ENCODE measurements at places on chromosomes 12 and 14.
A peak's percentile ranks its signal among the peaks of the same experiment; 100 is the strongest.

DNA sequence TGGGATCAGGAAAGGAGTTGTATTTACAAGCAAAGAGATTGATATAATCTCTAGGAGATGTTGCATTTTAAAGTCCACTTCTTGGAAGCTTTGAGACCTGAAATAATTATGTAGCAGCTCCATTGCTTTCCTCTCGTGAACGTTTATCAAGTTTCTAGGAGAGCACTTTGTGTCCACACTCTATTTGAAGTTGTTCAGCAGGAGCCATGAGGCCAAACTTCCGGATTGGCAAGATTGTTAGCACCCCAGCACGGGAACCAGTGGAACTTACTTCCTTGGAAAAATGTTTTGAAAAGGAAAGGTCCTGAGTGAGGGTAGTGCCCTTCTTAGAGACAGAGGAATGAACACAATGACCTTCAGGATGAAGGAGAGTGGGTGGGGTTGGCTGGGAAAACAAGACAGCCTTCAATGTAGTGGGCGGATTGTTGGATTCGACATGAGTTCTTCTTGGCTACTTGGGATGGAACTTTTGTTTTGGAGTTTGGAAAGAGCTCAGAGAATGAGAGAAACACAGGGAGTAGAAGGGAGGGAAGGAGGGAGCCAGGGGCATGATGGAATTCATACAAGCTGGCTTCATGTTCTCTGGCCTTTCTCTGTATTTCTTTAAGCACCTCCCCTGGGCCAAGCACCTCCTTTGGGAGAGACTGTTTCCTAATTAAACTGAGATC lies 23.8 kb upstream of the CISTR start:
- DNase-seq = no peak

- DNase-seq = no peak
These were observed 14.7 kb upstream of the KRT80 start for GRCh38 chr12:52206304-52207040.

DNA sequence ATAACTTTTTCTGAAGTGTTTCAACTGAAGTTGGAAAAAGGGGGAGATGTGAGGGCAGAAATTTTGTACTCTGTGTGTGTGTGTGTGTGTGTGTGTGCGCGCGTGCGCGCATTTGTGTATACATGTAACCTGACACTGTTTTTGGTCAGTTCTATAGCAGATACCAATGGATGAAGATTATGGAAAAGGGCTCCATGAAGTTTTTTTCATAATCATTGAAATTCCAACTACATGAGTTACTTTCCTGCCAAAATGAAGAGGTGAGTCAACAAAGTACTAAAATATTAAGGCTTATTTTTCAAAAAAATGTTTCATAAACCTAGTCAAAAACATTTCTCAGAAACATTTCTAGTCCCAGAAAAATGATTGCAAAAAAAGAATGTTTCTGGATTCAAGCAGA lies 25.7 kb upstream of the CERS5 start:
- no peak for DNase-seq

GRCh38 chr12:113862590-113863454 lies 103.3 kb downstream of the RBM19 start:
- DNase-seq = no peak

GRCh38 chr12:25276199-25276937 lies 25.6 kb upstream of the KRAS start:
- DNase-seq = peak; percentile 60

- no peak for DNase-seq
These were observed 847 bp upstream of the WNT10B start for GRCh38 chr12:48972213-48972951.

DNA sequence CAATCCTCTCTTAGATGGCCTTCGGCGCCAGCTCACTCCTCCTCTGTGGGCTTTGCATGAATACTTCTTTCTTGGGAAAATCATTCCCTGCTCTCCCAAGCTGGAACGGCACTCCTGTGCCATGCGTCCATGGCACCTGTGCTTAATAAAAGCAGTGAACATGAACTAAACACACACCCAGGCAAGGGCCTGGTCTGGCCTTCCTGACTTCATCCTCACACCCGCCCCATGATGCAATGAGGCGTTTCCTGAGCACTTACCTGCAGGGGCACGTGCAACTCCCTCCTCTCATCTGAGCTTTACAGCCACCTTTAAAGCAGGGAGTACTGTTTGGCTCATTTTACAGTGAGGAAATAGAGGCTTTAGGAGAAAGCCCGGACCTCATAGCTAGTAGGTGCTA lies 219.8 kb downstream of the SLC41A2 start:
- DNase-seq = no peak

GRCh38 chr12:119802472-119802871 lies 74.6 kb downstream of the CIT start:
- DNase-seq = no peak

- no peak for DNase-seq
These were observed 26.6 kb downstream of the DCN start for GRCh38 chr12:91155990-91156389.

DNA sequence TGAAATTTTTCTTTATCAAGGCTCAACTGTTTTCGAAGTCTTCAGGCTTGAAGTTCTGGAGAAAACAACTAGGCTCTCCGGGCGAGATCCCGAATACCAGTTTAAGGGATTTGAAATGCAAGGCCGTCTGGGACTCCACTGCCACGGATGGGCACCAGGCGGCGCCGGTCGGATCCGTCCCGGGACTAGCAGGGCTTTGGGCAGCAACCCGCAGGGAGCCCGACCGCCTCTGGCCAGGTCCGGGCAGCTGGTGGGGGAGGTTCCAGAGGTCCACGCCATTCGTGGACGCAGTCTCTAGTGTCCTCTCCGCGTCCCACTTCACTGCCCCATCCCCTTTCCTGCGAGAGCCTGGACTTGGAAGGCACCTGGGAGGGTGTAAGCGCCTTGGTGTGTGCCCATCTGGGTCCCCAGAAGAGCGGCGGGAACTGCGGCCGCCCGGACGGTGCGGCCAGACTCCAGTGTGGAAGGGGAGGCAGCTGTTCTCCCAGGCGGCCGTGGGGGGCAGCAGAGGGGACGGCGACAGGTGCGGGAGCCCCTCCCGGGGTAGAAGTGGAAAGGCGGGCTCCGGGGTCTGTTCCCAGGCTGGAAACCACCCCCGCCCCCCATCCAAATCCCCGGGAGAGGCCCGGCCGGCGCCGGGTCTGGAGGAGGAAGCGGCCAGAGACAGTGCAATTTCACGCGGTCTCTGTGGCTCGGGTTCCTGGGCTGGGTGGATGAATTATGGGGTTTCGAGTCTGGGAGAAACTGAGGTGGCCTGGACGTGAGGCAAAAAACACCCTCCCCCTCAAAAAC lies 838 bp upstream of the ERBB3 start:
- DNase-seq = peak; percentile 53

- DNase-seq = no peak
These were observed 781.7 kb downstream of the TRHDE start for GRCh38 chr12:73053893-73054292.

DNA sequence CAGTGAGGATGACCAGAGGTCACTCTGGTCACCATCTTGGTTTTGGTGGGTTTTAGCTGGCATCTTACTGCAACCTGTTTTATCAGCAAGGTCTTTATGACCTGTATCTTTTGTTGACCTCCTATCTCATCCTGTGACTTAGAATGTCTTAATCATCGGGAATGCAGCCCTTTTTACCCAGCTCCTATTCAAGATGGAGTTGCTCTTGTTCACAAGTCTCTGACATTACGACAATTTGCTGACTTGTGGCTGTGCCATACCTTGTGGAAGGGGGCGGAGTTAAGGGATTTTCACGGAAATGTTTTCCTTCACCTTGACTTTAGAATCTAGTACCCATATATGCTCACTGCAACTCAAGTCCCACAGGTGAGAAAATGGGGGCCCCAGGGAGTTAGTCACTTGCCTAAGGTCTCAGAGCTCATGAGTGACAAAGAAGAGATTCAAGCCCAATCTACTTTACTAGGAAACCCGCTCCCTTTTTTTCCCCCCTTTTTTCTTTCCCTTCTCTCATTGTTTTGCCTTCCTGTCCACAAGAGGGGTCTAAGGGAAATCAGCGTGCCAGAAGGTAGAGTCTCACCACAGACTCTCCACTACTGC lies 2.7 kb upstream of the MAP1LC3B2 start:
- no peak for DNase-seq

DNA sequence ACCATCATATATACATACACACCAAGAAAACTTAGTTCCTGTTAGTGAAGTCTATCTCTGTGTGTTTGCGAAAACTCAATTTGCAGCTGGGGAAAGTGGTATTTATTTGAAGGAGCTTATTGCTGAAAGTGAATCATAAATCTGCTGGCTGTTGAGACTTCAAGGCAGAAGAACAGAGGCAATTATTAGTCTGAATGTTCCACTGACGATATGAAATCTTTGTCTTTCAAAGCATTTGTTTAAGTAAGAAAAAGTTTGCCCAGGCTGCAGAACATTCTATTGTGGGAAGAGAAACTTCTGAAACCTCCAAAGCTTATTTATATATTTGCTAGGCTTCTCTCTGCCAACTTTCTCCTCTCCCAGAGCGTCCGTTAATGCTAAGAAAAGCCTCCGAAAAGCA lies 255.7 kb upstream of the TMPO start:
- no peak for DNase-seq

GRCh38 chr12:116392061-116392460 lies 114.6 kb upstream of the MED13L start:
- DNase-seq = no peak

DNA sequence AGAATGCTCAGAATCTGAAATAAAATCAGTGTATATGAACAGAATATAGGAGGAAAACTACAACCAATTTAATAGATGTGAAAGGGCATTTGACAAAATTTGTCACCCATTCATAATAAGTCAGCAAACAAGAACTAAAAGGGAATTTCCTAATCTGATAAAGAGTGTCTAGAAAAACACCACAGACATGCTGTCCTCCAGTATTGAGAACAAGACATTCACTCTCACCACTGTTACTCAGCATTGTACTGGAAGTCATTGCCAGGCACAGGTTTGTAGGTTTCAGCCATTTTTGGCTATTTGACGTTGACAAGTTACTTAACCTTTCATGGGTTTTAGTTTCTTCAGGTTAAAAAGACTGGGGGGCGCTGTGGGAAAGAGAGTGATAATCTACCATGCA lies 13.2 kb downstream of the EIF2S1 start:
- no peak for DNase-seq

DNA sequence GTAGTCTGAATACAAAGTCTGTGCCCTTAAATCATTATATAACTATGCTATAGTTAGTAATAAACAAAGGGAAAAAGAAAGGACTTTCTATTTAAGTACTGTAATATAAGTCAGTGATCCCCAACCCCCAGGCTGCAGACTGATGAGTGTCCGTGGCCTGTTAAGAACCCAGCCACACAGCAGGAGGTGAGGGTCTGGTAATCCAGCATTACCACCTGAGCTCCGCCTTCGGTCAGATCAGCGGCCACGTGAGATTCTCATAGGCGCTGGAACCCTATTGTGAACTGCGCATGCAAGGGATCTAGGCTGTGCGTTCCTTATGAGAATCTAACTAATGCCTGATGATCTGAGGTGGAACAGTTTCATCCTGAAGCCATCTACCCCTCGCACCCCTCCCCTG lies 15.7 kb downstream of the NFYB start:
- no peak for DNase-seq

- no peak for DNase-seq
These were observed 15.6 kb upstream of the CACNA2D4 start for GRCh38 chr12:1934068-1934467.

- peak; percentile 45 for DNase-seq
These were observed 7.6 kb upstream of the SIX1 start for GRCh38 chr14:60656686-60657455.

DNA sequence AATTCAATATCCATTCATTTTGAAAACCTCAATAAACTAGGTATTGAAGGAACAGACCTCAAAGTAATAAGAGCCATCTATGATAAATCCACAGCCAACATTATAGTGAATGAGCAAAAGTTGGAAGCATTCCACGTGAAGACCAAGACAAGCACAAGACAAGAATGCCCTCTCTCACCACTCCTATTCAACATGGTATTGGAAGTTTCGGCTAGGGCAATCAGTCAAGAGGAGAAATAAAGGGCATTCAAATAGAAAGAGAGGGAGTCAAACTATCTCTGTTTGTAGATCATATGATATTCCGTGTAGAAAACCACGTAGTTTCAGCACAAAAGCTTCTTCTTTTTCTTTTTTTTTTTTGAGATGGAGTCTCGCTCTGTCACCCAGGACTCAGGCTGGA lies 550.3 kb downstream of the FSCB start:
- no peak for DNase-seq

GRCh38 chr14:103231376-103232019 lies 102.5 kb upstream of the EIF5 start:
- DNase-seq = no peak

DNA sequence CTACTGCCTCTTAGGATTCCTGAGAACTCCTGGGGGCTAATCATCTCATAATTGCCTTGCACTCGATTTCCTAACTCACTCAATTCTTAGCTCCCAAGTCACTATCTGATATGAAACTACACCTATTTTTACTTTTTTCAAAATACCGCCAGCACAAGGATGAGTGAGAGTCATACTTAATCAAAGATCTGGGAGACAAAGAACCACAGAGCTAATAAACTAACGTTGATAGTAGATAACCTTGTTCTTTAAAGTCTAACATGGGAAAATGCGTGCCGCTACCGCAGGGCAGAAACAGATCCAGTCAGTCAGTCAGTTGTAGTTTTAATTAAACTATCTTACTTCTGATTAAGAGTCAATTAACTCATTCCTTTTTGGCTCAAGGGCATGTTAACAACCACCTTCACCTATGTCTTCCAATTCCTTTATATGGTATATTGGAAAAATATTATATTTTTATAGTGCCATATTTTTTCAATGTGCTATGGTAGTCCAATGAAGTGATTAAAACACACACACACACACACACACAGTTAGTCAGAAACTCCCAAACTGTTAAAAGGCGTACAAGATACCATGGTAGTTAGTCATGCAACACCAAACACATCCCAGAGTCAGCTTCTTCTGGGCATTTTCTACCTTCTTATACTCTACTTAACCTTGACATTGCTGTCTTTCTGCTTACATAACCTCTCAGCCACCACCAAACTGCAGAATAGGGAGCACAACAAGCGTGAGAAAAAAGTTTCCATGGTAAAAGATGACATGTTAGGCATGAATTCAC lies 114.0 kb downstream of the KLHL28 start:
- no peak for DNase-seq

DNA sequence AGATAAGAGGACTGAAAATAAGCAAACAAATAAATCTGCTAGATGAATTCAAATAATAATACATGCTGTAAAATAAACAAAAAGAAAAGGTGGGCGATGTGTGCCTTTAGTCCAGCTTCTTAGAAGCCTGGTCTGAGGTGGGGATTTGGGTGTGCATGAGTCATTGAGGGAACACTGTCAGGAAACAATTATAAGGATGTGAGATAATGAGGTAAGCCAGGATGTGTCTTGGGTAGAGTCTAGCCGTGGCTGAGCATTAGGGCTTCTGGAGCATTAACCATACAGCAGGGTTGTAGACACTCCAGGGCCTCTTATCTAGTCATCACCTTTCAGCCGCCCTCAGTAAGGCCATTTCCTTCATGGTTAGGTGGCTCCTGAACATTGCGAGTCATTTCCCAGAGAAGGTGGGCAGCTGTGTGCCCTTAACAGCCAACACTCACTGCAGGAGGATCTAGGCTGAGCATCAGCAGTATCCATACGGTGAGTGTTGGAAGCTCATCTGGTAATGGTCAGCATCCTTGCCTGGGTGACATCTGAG lies 405.6 kb downstream of the GLT1D1 start:
- no peak for DNase-seq

Measured in NCI-H2081 (cell line).